Jurkat, Clone E6-1 (cell line): ENCODE measurements at places on chromosomes 6 and 20.

DNA sequence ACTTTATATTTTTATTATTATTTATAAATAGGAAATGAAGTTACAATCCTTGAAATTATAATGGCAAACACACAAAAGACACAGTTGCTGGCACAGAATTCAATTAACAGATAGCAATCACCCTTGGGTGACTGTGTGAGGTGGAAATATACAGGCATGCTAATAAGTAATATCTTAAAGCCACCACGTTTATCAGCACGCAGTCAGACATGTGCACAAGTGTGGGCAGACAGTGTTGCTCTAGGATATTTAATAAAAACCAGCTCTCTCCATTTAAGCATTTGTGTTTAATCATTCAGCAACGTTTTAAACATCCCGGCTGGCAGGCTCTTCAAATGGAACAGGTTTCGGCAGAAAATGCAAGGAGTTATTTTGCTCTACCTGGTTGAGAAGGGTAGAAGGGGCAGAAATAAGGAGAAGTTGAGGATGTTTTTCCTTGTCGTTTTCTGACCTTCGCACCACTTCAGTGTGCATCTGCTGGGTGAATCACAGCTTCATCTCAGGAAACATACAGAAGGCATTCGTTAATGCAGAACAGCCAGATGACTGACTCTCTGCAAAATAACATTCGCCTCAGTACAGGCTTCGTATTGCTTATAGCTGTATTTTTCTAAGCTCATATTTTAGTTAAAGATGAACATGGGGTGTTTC, 585.1 kb downstream of the QKI start:
- no peak for DNase-seq

DNA sequence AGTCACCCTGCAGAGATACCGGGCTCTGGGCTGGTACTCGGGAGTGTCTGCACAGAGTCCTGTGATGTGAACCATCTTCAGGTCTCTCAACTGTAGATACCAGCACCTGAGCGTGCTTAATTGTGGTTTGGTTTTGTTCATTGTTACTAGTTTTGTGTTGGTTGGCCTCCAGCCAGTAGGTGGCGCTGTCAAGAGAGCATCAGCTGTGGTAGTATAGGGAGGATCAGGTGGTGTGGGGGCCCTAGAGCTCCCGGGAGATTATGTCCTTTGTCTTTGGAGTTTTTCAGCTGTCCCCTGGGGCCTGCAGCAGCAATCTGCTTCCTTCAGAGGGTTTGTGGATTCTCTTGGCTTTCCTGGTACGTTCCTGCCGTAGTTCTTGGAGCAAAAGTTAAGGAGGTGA, 67.9 kb downstream of the CDYL start:
- no peak for DNase-seq

DNA sequence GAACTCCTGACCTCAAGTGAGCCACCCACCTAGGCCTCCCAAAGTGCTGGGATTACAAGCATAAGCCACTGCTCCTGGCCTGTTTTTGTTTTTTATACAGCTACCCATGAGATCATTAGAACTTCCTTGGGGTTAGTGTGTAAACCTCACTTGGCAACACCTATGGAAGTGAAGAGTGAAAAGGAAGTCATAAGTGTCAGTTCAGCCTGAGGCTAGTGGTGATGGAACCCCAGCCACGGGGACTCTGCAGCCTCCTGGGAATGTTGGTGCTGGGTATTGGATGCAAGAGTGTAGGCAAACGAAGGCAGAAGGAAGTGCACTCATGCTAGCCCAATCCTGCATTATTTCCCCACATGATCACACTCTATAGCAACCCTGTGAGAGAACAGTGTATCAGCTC, 33.6 kb upstream of the FUCA2 start:
- no peak for DNase-seq

DNA sequence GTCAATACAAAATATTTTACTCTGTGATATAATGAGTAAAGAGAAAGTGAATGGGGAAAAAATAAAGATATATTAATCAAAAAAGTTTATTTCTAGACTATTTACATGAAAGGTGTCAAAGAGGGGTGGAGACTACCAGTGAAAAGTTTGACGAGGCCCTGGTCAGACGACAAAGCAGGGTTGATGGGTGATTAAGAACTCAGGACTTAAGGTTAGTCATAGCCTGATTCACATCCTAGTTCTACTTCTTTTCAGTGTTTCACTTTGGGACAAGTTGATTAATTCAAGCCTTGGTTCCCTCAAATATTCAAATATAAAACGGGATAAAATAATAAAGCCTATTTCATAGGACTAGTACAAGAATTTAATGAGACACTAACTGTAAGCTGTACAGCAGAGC, 178.2 kb upstream of the HS3ST5 start:
- DNase-seq = no peak

- no peak for DNase-seq
Observed at GRCh38 chr6:155001482-155001881, 6.4 kb downstream of the TIAM2 start.

- DNase-seq = no peak
Observed at GRCh38 chr6:83558975-83559374, 46.6 kb downstream of the PRSS35 start.

GRCh38 chr6:159762681-159763293, 942 bp downstream of the ACAT2 start:
- DNase-seq = no peak

DNA sequence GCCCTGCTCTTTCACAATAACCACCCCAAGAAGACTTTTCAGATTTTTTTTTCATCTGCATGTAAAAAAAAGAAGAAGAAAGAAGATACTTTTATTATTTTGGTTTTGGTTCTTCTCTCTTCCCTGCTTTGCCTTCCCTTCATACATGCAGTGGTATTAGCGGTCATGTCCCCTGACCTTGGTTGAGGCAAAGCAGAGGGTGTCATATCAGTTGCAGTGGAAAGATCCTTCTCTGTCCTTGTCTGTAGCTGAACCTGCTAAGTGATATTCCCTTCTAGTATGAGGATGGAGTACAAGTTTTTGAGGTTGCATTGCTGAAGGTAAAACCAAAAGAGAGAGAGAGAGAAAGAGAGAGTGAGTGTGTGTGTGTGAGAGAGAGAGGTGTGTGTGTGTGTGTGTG, 345.7 kb downstream of the UTRN start:
- no peak for DNase-seq

GRCh38 chr6:130482645-130483390, 117.0 kb downstream of the TMEM200A start:
- peak; percentile 37 for DNase-seq

- DNase-seq = no peak
Observed at GRCh38 chr6:106512048-106512967, 117.0 kb downstream of the RTN4IP1 start.

DNA sequence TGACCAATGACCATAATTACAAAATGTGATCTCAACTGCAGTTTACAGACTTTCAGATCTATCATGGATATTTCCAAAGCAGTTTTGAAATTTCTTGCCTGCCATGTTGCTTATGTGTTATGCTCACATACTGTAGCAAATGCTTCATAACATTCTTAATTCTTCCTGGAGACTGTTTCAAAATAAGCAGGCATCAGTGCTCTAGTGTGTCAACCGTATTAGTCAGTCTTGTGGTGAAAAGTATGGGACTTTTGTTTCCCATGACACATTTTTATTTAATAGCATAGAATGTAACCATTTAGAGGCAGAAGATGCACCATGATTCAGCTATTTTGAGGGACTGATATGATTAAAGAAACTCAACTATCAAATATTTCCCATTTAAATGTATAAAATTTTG, 1.7 kb downstream of the POPDC3 start:
- no peak for DNase-seq

- no peak for DNase-seq
Observed at GRCh38 chr6:151276112-151276740, 36.5 kb downstream of the AKAP12 start.

DNA sequence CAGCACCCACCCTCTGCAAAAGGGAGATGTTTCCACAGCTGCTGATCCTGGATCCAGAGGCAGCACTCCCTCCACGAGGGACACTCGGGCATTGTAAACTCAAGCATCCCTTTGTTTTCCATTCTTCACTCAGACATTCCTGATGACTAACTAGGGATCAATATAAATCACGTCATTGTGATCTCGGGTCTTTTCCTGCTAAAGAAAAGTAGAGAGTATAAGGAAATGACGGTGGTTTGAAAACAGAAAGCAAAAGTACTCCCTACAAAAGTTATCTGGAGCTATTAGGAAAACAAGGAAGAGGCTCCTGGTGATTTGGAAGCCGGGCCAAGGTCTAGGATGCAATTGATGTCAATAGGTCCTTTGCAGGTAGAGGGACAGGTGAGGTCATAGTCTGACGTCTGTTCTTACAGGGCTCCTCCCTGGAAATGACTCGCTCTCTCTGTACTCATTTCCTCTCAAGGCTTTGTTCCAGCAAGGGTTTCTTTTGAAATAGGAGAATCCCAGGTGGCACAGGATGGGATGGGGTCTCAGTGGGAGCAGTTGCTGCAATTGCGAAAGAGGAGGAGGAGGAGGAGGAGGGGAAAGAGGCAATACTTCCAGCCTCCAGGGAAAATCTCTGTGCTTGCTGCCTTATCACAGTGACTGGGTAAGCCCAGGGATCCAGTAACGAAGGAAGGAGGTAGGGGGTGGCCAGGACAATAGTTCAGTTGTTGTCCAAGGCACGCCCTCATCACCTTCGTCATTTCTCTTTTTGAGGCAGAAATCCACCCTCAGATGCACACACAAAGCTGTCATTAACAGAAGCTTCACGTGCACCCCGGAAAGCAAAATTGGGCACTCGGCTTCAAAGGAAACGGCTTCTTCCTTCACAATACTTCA, 222.8 kb downstream of the LY86 start:
- DNase-seq = no peak

- no peak for DNase-seq
Observed at GRCh38 chr6:96911751-96912150, 12.8 kb upstream of the KLHL32 start.

DNA sequence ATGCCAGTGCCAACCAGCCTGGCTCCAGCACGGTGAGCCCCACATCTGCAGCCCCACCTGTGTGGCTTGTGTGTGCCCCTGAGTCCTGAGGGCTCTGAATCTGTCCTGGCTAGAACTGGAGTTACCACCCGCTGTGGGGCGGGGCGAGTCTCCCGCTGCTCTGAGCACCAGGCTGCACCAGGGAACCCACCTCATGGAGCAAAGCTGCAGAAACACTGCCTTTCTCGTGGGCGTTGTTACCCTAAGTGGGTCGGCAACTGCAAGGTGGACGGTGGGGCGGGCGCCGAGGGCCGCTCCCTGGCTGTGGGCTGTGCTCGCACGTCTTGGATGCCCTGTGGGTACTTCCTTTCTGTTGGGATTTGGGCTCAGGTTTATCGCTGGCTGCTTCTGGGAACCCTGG, 12.7 kb upstream of the ZBTB46 start:
- no peak for DNase-seq

- DNase-seq = no peak
Observed at GRCh38 chr20:8209061-8209460, 77.0 kb downstream of the PLCB1 start.

DNA sequence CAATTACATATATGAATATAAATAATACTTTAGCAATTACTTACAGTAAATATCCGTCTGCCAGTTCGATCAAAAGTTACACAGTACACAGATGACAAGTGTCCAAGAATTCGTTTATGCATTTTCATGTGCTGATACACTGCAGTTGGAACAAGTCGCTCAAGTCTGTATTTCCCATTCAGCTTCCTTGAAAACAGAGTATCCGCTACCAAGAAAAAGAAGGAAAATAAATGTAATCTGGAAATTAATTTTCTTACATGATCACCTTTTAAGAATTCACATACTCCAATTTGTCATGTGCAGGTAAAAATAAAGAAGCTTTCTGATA, 35.3 kb downstream of the PHIP start:
- no peak for DNase-seq

DNA sequence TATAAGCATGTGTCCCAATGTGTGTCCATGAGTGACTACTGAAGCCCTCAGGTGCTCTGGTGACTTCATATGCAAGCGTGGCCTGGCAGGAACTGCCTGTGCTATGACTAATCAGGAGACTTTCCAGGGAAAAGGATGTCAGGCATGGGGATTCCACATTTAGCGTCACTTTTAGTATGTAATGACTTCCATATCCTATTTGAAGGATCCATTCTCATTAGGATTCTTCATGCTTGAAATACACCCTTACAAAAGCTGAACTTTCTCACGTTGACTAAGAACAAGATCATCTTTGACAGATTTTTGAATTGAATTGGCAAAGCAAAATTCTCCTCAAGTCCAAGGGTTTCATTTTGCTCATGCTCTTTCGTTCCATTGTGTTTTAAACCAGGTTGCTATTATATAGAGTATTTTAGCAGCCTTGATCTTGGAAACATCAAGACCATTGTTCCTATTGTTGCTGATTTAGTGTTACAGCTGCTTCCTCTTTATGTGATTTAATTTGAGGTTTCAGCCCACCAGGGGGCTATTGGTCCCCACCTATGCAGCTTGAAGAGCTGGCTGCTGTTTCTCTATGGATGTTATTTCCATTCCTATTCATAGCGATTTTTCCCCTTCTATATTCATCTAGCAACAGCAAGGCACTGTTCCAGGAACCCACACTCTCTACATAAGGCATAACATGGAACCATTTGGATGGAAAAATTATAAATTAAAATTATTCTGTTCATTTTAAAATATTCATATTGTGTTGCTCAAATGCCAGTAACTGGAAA, 418.6 kb downstream of the CDKAL1 start:
- peak; percentile 8 for DNase-seq

GRCh38 chr20:53580376-53581111, 13.1 kb downstream of the ZNF217 start:
- DNase-seq = no peak

GRCh38 chr6:122749451-122750050, 30.0 kb upstream of the FABP7 start:
- DNase-seq = no peak

- no peak for DNase-seq
Observed at GRCh38 chr6:119303164-119303887, 46.2 kb downstream of the MAN1A1 start.

- no peak for DNase-seq
Observed at GRCh38 chr6:33848484-33848883, 44.7 kb upstream of the MLN start.

- DNase-seq = no peak
Observed at GRCh38 chr6:161076181-161076677, 84.7 kb downstream of the MAP3K4 start.

DNA sequence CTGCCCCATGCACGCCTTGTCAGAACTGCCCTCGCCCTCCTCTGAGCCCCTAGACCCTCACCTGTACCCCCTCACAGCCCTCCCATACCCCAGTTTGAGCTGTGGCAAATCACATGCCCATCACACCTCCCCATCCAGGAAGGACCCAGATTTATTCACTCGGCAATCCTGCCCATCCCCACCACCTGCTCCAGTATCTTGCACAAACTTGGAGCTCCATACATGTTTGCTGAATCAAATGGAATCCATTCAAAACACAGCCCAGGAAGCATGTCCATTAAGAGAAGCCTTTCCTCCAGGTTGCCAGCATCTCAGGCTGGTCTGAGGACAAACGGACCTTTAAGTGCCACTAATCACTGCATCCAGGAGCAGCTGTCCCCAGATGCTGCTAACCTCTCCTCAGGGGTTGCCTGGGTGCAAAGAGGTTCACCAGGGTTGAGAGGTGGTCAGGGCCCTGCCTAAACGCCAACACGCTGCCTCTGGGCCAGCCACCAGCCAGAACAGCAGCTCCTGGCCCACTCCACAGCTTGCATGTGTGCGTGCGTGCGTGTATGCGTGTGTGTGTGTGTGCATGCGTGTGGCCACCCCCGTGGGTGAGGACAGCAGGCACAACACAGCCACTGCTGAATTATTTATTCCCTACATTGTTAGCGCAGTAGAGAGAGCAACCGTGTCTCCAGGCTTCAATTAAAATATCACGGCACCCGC, 31.0 kb downstream of the GRM4 start:
- no peak for DNase-seq
